Activated naive CD4-positive, alpha-beta T cell (primary cell): ENCODE measurements at places on chromosomes 1 and 21.

- no peak for DNase-seq
Measured at GRCh38 chr1:195745189-195746010, 862.8 kb downstream of the KCNT2 start.

- no peak for DNase-seq
Measured at GRCh38 chr1:163168053-163168452, 34.7 kb downstream of the RGS5 start.

DNA sequence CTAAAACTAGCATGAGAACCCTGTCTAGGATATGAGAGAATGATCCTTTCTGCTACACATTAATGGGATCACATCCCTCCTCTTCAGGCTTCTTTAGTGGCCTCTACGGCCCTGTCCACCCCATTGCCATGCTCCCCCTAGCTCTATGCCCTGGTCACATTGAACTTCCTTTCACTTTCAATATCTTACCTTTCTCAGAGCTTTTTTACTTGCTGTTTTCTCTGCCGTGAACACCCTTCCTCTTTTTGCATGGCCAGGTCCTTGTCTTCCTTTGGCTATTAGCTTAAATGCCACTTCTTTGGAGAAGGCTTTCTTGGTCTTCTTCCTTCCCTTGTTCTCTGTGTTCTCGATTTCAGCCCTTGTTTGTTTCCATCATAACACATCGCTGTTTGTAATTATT lies 97.4 kb downstream of the GIPC2 start:
- DNase-seq: no peak

GRCh38 chr1:32848354-32849063 lies 22.2 kb downstream of the FNDC5 start:
- no peak for DNase-seq

DNA sequence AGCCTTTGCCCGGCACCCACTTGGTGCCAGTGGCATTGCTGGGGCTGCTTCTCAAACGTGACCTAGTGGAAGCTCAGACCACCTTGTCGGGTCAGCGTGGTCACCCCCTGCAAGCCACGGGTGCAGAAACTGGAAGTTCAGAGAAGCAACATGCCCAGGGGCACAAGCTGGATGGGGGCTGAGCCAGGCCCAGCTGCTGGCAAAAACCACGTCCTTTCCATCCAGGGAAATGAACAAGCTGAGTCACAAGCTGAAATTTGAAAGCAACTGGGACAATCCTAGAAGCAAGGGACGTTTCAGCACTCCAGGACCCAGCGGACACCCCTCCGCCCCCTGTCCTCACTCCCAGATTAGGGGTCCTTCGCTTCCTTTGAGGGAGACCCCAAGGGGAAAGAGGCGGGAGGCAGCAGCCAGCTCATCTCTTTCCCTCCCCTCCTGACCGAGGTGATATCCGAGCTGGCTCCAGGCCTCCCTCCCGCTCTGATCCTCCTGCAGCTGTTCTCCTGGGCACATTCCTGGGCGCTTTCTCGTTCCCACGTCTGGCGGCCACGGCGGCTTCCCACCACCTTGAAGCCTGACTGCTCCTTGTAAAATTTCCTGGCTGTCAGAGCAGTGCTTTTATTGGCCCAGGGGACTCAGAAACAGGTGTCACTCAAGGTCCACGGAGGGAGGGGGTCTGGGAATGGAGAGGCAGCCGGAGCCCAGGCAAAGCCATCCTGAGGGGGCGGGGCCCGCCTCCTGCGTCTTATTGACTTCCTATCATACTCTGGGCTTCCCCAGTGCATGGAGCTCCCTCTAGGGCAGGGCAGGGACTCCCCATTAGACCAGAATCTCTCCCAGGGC lies 62.8 kb downstream of the PAX7 start:
- DNase-seq: no peak

DNA sequence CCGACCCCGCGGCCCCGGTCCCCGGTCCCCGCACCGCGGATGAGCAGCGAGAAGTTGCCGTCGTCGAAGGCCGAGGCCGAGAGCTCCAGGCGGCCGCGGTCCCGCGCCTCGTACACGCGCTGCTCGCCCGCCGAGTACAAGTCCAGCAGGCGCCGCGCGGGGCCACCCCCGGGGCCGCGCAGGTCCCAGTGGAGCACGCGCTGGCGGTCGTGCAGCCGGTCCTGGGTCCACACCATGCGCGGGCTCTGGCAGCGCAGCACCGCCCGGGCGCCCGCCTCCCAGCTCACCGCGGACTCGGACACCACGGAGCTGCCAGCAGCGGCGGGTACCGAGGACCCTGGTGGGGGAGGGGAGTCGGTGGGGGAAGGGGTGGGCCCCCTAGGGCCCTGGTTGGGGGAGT lies 2.9 kb downstream of the MXRA8 start:
- DNase-seq: no peak

GRCh38 chr1:72483846-72484357 lies 201.6 kb upstream of the NEGR1 start:
- no peak for DNase-seq

DNA sequence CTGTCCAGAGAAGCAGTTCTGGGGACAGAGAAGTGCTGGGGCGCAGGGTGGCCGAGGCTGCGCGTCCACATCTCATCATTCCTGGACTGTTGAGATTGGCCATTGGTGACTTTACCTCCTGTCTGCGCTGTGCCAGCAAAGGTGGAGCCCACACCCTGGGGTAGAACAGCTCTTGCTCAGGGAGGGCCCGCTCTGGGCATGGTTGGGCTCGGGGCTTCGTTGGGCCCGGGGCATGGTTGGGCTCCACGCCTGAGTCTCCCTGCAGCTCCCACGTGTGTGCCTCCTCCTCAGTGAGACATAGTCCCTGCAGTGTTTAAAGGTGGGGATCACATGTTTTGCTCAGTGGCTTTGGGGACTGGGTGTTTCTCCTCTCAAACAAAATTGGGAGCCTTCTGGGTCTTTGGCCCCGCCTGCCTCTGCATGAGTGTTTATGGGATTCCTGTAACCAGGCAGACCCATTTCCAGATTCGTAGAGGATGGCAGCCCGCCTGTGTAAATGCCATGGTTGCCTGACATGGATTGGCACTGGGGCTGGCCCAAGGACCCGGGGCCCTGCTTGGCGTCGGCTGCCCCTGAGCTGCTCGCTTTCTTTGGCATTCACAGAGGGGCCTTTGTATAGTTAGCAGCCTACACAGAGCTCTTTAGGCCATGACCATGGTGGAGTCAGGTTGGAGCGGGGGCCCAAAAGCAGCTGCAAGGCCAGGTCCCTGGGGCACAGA lies 104.6 kb downstream of the TLR5 start:
- DNase-seq: no peak

DNA sequence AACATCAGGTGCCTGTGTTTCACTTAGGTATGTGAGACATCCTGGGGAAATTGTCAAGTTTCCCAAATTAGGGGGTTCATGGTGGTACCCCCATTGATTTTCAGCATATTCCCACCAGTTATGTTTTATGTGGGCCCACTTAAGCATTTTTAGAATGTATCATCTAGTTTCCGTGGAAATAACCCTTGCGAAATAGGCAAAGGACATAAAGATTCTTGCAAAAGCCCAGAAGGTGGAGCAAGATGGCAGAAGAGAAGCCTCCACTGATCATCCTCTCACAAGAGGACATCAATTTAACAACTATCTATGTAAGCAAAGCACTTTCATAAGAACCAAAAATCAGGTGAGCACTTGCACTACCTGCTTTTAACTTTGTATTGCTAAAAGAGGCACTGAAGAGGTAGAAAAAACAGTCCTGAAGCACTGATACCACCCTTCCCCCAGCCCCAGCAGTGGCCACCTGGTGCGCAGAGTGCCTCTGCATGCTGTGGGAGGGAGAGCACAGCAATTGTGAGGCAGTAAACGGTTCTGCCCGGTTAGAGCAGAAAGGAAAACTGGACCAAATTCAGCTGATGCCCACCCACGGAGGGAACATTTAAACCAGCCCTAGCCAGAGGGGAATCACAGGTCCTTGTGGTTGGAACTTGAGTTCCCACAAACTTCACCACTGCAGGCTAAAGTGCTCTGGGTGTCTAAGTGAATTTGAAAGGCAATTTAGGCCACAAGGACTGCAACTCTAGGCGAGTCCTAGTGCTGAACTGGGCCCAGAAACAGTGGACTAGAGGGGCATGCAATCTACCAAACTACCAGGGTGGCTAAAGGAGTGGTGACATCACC lies 23.2 kb downstream of the MCOLN2 start:
- no peak for DNase-seq
